Camera-type eye (tissue), 1 donor: ENCODE measurements at places on chromosomes 12 and 14. TPM values are rescaled to one million over a fixed set of nuclear protein-coding genes. Genes with fewer than 3 reads are reported as not detected.

The JAG2 gene
- 22.8 TPM for total RNA-seq

The IPO8 gene
- total RNA-seq, result 56.7 TPM

The LIMA1 gene
- 66.3 TPM for total RNA-seq

The FCF1 gene
- total RNA-seq, result 39.0 TPM

The TMPRSS12 gene
- total RNA-seq, result not detected

The DIO2 gene
- 21.3 TPM for total RNA-seq

The CD163L1 gene
- 7.4 TPM for total RNA-seq

The NTN4 gene
- 23.0 TPM for total RNA-seq

The PLEK2 gene
- 3.0 TPM for total RNA-seq

The SLC6A15 gene
- 71.4 TPM for total RNA-seq

The TPPP2 gene
- total RNA-seq, result not detected

The IL31 gene
- not detected for total RNA-seq

The RNU4-1 gene
- under 0.01 TPM for total RNA-seq

The OLR1 gene
- 0.60 TPM for total RNA-seq

The AQP2 gene
- not detected for total RNA-seq

The NELL2 gene
- 195 TPM for total RNA-seq

The DPF3 gene
- 34.4 TPM for total RNA-seq

The TNS2 gene
- 52.0 TPM for total RNA-seq

The C12orf54 gene
- not detected for total RNA-seq

The TOMM20L gene
- total RNA-seq, result not detected

The STON2 gene
- 338 TPM for total RNA-seq

The TAS2R50 gene
- total RNA-seq, result 17.0 TPM

The PLA2G1B gene
- not detected for total RNA-seq

The PPP4R4 gene
- 10.0 TPM for total RNA-seq

The PCED1B gene
- 0.82 TPM for total RNA-seq

The SMCO2 gene
- total RNA-seq, result 1.9 TPM

The OTOGL gene
- 0.60 TPM for total RNA-seq

The HOXC6 gene
- total RNA-seq, result not detected

The HOXC12 gene
- total RNA-seq, result not detected

The CCDC196 gene
- total RNA-seq, result not detected

The KRT83 gene
- not detected for total RNA-seq

The ETFBKMT gene
- total RNA-seq, result 6.3 TPM

The RITA1 gene
- total RNA-seq, result 11.6 TPM

The DBX2 gene
- 0.22 TPM for total RNA-seq

The HOXC11 gene
- total RNA-seq, result not detected

The GPR132 gene
- total RNA-seq, result 0.66 TPM

The KRT78 gene
- 2.6 TPM for total RNA-seq

The TSPAN9 gene
- total RNA-seq, result 196 TPM

The PIP4P1 gene
- 27.3 TPM for total RNA-seq

The SUPT16H gene
- 90.2 TPM for total RNA-seq

The ASB8 gene
- total RNA-seq, result 44.0 TPM

The MRPL52 gene
- 36.0 TPM for total RNA-seq

The KITLG gene
- total RNA-seq, result 38.0 TPM

The LBHD2 gene
- total RNA-seq, result not detected

The PMCH gene
- not detected for total RNA-seq

The TDRD9 gene
- 11.0 TPM for total RNA-seq

The CISTR gene
- not detected for total RNA-seq

The SLC17A8 gene
- 3.6 TPM for total RNA-seq

The THAP2 gene
- 13.4 TPM for total RNA-seq
